Heart left ventricle (tissue), 16 donors: ENCODE measurements at places on chromosomes 4 and X. TPM values are rescaled to one million over a fixed set of nuclear protein-coding genes. Genes with fewer than 3 reads are reported as not detected.

The SSX4B gene
- total RNA-seq, result not detected

DNA sequence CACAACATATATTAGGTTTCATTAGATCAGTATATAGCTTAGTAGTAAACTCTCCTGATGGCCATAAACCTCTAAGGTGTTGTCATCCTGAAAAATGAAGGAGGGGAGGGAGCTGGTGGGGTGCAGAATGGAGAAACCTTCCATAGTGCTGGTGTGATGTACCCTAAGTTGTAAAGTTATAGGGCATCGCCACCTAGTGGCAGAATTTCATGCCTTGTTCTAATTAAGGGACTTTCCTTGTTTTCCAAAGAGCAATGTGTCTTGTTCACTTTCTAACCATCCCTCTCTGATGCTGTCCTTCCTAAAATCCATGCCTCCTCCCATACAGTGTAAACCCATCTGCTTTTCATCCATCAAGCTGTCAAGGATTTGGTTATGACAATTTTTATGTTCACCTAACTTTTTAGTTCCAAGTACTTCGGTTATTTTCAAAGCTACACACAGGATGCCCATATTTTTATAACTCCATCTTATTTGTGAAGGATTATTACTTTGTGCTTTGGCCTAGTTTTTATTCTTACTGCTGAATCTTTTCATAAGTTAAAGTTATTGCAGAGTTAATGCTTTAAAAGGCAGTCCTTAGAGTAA is 4.5 kb downstream of the NBDY start:
- peak; percentile 27 for DNase-seq
- H3K27me3 ChIP-seq, result peaks cover 32% of the 10 kb centered on the region
- H3K4me1 ChIP-seq, result peaks cover 25% of the 10 kb centered on the region

GRCh38 chr4:124684301-124684700 is 28.2 kb downstream of the ANKRD50 start:
- no peak overlapping the region for H3K27ac ChIP-seq
- DNase-seq, result no peak
- H3K4me3 ChIP-seq, result no peak overlapping the region
- no peaks in the 10 kb centered on the region for H3K4me1 ChIP-seq
- no peaks in the 10 kb centered on the region for H3K36me3 ChIP-seq
- H3K27me3 ChIP-seq, result no peaks in the 10 kb centered on the region

DNA sequence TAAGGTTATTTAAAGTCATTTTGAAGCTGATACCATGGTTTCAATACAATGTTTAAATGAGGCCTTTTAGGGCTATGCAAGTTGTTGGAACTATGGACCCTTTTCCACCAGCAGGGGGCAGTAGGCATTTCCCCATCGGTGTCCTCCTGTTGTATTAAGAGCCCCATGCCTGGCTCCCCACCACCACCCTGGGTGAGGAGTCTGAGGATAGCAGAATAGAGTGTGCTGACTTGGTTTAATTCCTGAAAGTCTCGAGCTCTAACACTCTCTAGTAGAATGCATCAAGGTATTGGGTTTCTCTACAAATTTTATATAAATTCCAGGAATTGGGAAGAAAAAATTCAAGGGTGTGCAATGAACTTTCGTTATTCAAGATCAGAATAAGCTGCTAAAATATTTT is 234.8 kb upstream of the JADE1 start:
- DNase-seq, result peak; percentile 43
- H3K36me3 ChIP-seq, result no peaks in the 10 kb centered on the region
- H3K27ac ChIP-seq, result no peak overlapping the region
- no peak overlapping the region for H3K4me3 ChIP-seq

The C4orf50 gene
- total RNA-seq, result not detected

- no peak for DNase-seq
- peaks cover 53% of the 10 kb centered on the region for H3K36me3 ChIP-seq
- no peak overlapping the region for H3K27ac ChIP-seq
- no peaks in the 10 kb centered on the region for H3K27me3 ChIP-seq
Measured at GRCh38 chrX:150621652-150622051, 53.2 kb downstream of the MTM1 start.

The GTPBP6 gene
- total RNA-seq, result 71.5 TPM

DNA sequence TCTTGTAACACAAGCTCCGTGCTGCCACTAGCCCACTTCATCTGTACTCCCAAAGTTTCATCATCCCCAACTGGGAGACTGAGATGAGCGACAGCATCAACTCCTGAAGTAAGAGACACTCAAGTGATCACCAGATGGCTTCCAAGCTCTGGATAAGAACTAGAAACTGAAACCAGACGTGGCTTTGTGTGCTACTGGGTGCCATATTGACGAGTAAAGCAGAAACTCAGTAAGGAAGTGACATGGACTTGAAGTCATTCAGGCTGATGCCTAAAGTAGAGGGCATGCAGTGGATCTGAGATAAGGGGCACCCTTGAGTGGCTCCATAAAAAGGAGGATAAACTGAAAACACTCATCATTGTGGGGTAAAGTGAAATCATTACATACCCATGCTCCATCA is 72.4 kb downstream of the PCYT1B start:
- H3K4me1 ChIP-seq, result no peaks in the 10 kb centered on the region
- no peaks in the 10 kb centered on the region for H3K27me3 ChIP-seq
- no peak overlapping the region for H3K4me3 ChIP-seq
- no peak overlapping the region for H3K27ac ChIP-seq
- no peak for DNase-seq
- H3K36me3 ChIP-seq, result no peaks in the 10 kb centered on the region

DNA sequence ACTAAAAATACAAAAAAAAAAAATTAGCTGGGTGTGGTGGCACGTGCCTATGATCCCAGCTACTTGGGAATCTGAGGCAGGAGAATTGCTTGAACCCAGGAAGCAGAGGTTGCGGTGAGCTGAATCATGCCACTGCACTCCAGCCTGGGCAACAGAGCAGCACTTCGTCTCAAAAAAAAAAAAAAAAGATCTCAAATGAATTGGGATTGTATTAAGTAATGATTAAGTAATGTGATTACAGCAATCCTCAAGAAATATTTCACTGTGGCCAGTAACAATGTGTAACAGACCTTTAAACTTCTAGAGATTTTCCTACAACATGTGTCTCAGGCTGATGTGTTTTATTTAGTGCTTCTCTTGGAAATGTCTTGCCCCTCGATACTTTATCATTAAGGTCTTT is 46.8 kb downstream of the PKD2 start:
- no peak for DNase-seq
- no peaks in the 10 kb centered on the region for H3K27me3 ChIP-seq
- H3K4me1 ChIP-seq, result no peaks in the 10 kb centered on the region
- H3K4me3 ChIP-seq, result no peak overlapping the region
- H3K36me3 ChIP-seq, result peaks cover 76% of the 10 kb centered on the region
- no peak overlapping the region for H3K27ac ChIP-seq

DNA sequence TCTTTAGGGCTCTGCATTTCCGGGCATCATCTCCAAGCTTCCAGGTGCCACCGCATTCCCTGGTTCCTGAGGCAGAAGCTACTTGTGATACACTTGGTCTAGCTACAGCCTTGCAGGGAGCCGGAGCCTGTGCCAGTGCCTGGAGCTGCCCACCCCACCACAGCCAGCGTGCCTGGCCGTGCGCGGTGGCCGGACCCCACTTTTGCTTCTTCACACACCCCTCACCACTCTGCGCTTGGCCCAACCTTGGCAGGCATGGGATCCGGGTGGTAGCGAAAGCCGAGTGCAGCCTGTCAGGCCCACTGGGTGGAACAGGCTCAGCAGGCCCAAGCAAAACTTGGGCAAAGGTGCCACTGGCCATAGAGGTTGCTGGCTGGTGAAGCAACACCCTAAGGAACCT is 823.7 kb downstream of the GLUD2 start:
- H3K4me1 ChIP-seq, result no peaks in the 10 kb centered on the region
- H3K4me3 ChIP-seq, result no peak overlapping the region
- H3K27me3 ChIP-seq, result no peaks in the 10 kb centered on the region
- H3K27ac ChIP-seq, result no peak overlapping the region
- no peaks in the 10 kb centered on the region for H3K36me3 ChIP-seq
- no peak for DNase-seq

DNA sequence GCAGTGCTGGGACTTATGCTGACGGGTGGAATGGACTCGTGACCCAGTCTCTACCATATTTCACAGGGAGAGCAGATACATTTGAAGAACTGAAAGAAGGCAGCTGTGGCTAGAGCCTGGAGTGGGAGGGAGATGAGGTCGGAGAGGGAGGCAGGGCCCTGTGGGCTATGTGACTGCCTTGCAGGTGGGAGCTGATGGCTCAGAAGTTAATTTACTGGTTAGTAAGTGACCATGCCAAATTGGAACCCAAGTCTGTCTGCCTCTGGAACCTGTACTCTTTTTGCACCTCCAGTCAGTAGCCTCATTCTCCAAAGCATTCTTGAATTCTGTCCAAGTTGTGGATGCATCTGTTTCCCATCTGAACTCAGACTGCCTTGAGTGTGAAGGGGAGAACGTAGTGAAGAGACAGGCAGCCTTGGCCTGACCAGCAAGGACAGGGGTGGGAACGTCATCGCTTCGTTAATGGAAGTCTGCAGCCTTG is 92.3 kb downstream of the REPS2 start:
- no peak overlapping the region for H3K27ac ChIP-seq
- H3K36me3 ChIP-seq, result no peaks in the 10 kb centered on the region
- no peaks in the 10 kb centered on the region for H3K4me1 ChIP-seq
- peak; percentile 21 for DNase-seq
- no peak overlapping the region for H3K4me3 ChIP-seq

- H3K4me1 ChIP-seq, result peaks cover 4% of the 10 kb centered on the region
- DNase-seq, result no peak
- no peaks in the 10 kb centered on the region for H3K27me3 ChIP-seq
- no peak overlapping the region for H3K4me3 ChIP-seq
Measured at GRCh38 chr4:123102897-123103471, 180.6 kb upstream of the NUDT6 start.

- peaks cover 12% of the 10 kb centered on the region for H3K36me3 ChIP-seq
- no peak overlapping the region for H3K27ac ChIP-seq
- no peaks in the 10 kb centered on the region for H3K4me1 ChIP-seq
- no peaks in the 10 kb centered on the region for H3K27me3 ChIP-seq
- no peak overlapping the region for H3K4me3 ChIP-seq
Measured at GRCh38 chr4:5821665-5822358, 71.1 kb downstream of the CRMP1 start.

- no peaks in the 10 kb centered on the region for H3K27me3 ChIP-seq
- peak within 1 kb of the TSS; percentile 92 for H3K27ac ChIP-seq
- H3K4me1 ChIP-seq, result peaks cover 56% of the 10 kb centered on the region
Measured at GRCh38 chrX:24149351-24150050, at the start of gene ZFX. Gene ZFX, plus strand, starts transcription at chrX:24149729. Its CDS starts 23,014 bp downstream, at chrX:24172743.
